Erythroblast (primary cell): ENCODE measurements at places on chromosomes 1 and 21.

GRCh38 chr1:86441997-86442396 lies 18.0 kb downstream of the CLCA2 start:
- DNase-seq = no peak

DNA sequence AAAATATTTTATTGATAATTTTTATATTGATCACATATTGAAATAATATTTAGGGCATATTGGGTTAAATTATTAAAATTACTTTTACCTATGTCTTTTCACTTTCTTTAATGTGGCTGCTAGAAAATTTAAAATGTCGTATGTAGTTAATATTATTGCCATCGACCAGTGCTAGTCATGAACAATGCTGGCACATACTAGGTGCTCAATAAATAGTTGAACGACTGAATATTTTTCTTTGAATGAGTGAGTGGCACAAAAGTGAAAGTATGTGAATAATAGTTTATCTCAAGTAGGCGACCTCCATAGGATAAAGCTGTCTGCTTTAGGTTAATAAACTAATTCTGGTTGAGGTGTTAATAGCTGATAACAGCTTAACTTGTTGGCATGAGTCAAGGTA lies 150.8 kb upstream of the FGGY start:
- DNase-seq = no peak

DNA sequence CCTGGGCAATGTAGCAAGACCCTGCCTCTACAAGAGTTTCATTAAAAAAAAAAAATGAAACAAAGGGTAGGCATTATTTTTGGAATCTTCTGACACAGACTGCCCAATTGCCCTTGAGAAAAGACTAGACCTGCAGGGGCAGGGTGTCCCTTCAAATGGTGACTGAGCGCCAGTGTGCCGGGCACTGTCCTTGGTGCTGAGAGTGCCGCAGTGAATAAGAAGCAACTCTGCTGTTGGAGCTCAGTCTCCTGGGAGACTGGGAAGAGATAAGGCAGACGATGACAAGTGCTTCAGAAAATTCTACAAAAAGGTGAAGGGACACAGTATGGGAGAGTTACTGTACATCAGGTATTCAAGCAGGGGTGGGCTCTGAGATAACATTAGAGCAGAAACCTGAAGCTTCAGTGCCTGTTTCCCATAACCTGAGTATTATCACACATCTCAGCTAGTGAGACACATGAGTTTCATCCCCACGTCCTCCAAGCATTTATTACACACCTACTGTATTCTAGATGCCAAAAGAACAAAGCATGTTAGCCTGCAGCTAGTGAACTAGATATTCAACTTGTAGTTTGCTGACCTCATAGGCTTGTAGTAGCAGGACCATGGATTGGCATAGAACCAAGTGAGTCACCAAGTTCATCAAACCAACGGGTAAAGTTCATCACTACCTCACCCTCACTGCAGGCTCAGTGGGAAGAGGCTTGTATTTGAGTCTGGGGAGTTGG lies 18.4 kb upstream of the RPL11 start:
- no peak for DNase-seq

DNA sequence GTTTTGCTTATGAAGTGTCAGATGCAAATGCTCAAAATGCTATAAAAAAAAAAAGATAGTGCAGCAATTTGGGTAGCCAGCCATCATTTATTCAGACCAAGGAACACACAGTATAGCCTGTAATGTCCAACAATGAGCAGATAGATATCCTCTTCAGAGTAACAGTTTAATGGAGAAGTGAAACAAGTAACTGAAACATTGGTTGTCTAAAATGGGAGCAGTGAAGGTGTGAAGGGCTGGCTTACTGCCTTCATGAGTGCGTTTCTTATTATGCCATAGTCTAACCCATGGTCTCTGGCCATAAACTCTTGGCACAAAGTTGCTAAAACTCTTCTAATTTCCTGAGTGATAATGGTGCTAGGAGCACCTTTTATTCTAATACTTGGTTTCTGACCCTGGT lies 11.4 kb downstream of the RGS5 start:
- DNase-seq = no peak

- DNase-seq = no peak
Observed at GRCh38 chr1:191125950-191126349, 648.3 kb upstream of the BRINP3 start.

- no peak for DNase-seq
Observed at GRCh38 chr1:1157914-1158710, 15.6 kb upstream of the TTLL10 start.

- DNase-seq = no peak
Observed at GRCh38 chr1:196178083-196178635, 430.1 kb downstream of the KCNT2 start.

DNA sequence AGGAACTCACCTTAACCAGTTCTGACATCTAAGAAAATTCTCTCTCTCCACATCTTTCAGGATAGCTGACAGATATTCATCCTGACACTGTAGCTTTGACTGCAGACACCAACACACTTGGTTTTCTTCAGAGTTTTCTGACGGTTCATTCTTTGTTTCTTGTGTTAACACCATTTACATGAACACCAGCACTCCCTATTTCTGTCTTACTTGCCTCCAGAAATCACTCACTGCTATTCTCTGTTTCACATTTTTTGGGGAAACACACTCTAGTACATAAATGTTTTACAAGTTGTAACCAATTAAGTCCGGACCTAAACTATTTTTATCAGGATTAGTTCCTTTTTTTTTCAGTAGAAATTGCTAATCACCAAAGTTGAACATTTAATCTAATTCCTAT lies 15.4 kb downstream of the FLVCR1 start:
- DNase-seq = no peak
